Neural progenitor cell (in vitro differentiated cells): ENCODE measurements at places on chromosomes 2 and 18.

DNA sequence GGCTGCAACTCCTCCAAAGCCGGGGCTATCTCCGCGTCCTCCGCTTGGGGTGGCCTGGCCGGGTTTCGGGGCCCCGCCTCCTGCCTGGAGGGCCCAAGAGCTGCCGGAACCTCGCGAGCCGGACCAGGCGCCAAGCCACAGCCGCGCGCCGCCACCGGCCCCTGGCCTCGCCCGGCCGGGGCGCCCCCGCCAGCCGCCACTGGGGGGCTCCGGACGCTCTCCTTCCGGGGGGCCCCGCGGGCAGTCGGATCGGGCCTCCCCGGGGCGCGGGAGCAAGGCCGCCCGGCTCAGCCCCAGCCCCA, 17.4 kb upstream of the HAAO start:
- DNase-seq, result peak; percentile 86

GRCh38 chr18:36514778-36515177, 217.3 kb downstream of the FHOD3 start:
- DNase-seq, result peak; percentile 66

GRCh38 chr2:200252265-200253067, 54.0 kb upstream of the SPATS2L start:
- DNase-seq, result no peak

- DNase-seq, result no peak
Observed at GRCh38 chr2:69612200-69612599, 31.3 kb downstream of the AAK1 start.

GRCh38 chr2:10548626-10549025, 100.5 kb upstream of the ODC1 start:
- no peak for DNase-seq

DNA sequence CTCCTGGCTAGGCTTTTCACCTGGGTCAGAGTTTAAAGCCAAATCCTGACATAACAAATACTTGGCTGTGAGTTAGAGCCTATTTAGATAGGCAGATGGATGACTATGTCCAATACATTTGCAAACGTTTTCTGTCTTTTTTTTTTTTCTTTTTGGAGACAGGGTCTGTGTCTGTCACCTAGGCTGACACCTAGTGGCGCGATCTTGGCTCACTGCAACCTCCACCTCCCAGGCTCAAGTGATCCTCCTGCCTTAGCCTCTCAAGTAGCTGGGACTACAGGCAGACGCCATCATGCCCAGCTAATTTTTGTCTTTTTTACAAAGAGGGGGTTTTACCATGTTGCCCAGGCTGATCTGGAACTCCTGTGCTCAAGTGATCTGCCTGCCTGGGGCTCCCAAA, 124.8 kb downstream of the DYM start:
- DNase-seq, result no peak

DNA sequence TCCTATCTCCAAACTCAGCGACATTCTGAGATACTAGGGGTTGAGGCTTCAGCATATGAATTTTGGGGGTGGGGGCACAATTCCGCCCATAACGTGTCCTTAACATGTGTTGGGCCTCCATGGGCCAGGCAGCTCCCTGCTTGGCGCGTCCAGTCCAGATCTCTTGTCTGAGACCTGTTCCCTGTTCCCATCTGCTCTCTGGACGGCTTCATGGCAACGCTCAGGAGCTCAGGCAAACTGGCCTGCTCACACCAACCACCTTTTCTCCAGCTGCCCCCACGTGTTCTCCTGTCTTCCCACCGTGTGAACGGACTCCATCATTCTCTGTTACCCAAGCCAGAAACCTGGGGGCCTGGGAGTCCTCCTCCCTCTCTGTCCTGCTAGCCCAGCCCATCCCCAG, 36.4 kb downstream of the ACKR3 start:
- DNase-seq, result no peak

GRCh38 chr2:180184506-180184905, 177.4 kb upstream of the CWC22 start:
- no peak for DNase-seq
